ENCODE measurements at places on chromosomes 1 and 21.
A peak's percentile ranks its signal among the peaks of the same experiment; 100 is the strongest.

DNA sequence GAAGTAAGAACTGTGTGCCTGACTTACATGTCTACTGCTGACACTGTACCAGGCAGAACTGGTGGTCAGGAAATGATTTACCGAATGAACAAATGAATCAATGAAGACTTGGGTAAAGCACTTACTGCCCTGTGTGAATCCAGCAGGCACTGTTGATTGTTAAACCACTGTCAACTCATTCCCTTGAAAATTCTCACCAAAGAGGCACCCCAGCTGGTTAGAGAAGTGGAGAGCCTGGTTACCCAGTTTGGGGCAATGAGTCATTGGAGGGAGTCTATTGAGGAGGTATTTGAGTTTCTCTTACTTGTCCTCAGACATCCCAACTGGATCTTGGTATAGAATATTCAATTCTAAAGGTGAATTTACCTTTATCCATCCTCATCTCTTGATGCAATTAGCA lies 34.2 kb downstream of the JUN start:
- no peak for DNase-seq

DNA sequence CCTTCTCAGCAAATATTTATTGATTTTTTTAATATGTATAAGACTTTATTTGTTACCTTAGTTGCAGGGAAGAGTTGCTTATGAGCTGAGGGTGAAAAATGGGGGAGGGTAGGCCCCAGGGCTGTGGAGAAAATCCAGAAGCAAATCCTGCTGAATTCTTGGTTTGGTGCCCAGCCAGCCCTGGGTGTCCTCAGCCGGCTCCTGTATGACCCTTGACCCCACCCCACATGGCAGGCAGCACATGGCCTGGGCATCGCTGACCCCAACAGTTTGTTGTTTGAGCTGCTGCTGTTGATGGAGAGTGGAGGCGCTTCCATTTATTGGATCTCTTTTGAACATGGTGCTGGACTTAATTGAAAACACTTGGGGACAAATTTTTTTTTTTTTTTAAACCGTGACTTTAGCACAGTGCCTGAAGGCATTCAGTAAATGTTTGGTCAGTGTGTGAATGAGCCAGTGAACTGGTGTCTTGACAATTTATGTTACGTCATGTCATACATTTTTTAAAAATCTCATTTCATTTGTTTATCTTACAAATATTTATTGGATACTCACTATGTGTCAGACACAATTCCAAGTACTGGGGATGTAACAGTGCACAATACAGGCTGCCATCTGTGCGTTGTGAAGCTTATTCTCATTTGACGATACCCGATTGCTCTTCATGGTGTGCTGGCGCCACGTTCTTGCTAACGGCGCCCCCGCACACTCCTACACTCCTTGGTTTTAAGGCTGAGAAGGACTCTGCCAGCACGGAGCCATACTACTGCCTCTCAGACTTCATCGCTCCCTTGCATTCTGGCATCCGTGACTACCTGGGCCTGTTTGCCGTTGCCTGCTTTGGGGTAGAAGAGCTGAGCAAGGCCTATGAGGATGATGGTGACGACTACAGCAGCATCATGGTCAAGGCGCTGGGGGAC lies 98.8 kb downstream of the MTR start:
- no peak for DNase-seq

- DNase-seq: no peak
Observed at GRCh38 chr1:29629814-29630516, 393.6 kb downstream of the PTPRU start.

DNA sequence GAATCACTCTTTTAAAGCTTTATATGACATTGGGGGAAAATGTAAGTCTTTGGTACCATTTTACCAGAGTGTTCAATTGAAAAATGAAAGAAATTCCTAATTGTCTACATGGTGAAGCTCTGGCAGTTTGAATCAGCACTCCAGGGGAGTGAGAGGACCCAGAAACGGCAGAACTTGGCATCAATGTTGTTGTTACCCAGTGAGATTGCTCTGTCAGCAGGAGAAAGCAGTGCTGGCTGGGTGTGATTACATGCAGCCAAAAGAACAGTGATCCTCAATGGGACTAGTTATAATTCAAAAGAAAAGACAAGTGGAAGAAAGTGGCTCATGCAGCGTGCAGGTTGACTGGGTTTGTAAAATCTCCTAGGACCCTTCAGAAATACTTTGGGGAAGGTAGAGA lies 206.4 kb downstream of the PTPRC start:
- DNase-seq: no peak

- DNase-seq: no peak
Observed at GRCh38 chr1:54016343-54017282, 1.4 kb downstream of the LDLRAD1 start.

GRCh38 chr1:19205403-19205802 lies 4.7 kb downstream of the UBR4 start:
- DNase-seq: no peak

DNA sequence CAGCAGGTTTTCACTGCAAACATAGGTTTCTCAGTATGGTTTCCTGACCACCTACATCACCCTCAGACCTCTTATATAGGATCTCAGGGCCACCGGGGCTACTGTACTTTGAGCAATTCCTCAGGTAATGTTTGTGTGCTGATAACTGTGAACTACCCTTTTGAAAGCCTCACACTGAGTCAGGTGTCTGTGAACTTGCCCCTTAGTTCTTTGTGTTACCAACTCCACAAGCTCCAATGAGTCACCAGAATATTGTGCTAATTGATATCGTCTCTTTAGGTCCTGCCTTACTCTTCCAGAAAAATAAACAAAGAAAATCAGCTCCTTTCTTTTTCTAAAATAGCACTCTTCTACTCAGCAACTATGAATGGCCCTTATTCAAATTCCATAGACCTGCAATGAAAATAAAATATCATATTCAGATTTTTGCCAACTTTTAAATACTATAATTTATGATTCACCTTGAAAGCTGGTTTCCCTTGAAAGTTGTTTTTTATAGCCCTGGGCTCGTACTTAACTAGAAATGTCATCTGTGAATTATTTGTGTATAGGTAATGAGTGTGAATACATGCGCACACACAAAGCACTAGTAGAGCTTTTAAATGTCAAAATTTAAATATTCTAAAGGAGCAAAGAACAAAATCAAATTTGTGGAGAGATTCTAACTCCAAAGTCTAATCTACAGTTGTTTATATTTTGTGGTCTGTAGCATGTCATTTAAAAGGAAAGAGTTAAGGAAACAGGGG lies 88.1 kb upstream of the WARS2 start:
- DNase-seq: peak; percentile 15

DNA sequence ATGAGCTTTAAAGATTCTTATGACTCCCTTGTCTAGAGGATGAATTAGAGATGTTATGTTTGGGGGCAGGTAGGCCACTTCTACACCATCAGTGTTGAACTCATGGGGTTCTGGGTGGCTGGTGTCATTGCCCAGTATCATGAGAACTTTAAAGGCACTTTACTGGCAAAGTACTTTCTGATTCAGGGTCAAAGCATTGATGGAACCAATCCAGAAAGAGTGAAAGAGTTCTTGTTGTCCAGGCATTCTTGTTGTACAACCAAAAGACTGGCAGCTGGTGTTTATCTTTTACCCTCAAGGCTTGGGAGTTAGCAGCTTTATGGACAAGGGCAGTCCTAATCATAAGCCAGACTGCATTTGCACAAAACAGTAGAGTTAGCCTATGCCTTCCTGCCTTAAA lies 673.0 kb downstream of the USP25 start:
- DNase-seq: no peak

GRCh38 chr1:151888972-151889570 lies 20.2 kb downstream of the THEM4 start:
- no peak for DNase-seq

GRCh38 chr1:28172713-28173150 lies 3.8 kb downstream of the PTAFR start:
- peak; percentile 23 for DNase-seq

DNA sequence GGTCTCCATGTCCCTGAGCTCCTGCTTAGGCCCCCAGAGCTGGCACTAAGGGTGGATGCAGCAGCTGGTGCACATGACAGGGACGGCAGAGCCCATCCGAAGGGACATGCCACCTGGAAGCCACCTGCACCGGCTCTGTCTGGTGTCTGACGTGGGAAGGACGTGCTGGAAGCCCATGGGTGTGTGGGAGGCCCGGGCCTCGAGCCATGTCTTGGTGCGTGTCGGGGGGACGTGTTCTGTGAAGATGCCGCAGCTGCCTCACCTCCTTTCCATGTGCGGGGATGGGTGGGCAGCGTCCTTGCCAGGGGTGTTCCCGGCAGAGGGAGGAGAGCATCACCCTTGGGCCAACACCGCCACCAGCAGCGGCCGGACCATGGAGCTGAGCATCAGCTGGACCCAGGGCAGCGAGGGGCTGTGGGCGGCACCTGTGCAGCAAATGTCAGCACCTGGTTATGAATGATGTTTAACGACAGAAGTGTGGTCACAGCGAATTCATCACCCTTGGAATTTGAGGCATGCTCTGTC lies 15.5 kb upstream of the POFUT2 start:
- DNase-seq: no peak

GRCh38 chr1:83065952-83066727 lies 932.8 kb downstream of the TTLL7 start:
- DNase-seq: no peak

- DNase-seq: no peak
Observed at GRCh38 chr1:87062687-87063086, 148.3 kb downstream of the HS2ST1 start.

- peak; percentile 9 for DNase-seq
Observed at GRCh38 chr1:165116171-165116570, 240.3 kb downstream of the LMX1A start.

DNA sequence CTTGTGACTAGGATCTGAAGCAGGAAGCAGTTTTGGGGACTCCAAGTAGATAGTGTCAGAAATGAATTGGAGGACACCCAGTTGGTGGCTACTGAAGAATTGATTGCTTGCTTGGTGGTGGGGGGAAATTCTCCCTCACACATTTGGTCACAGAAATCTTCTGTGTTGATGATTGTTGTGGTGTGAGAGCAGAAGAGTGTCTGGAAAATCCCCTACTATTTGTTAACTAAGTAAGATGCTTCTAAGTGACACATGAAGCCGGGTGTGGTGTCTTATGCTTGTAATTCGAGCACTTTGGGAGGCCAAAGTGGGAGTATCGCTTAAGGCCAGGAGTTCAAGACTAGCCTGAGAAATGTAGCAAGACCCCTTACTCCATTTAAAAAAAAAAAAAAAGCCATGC lies 22.5 kb upstream of the IPP start:
- no peak for DNase-seq

DNA sequence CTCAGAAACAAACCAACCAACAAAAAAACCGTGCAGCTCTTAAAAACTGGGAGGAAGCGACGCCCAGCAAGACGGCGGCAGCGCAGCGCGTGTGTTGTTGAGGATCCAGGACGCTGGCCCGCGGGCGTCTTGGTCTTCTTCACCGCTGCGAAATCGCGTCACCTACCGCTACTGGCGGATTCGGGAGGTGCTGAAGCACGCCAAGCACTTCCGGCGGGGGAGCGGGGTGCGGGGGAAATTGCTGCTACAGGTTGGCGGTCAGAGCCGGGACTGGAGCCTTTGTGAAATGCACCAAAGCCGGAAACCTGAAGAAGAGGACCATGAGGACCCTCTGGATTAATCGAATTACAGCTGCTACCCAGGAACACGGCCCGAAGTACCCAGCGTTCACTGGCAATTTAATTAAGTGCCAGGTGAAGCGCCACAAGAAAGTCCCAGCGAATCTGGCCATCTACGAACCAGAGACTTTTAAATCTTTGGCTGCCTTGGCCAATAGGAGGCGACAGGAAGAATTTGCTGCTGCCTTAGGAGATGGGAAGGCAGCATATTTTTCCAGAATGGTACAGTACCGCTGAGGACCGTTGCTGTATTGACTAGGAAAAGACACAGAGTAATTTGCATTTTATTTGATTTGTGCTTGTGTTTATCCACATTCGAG lies 11.9 kb upstream of the RIPPLY3 start:
- DNase-seq: peak; percentile 15

GRCh38 chr21:44938772-44939531 lies 877 bp upstream of the SLX9 start:
- no peak for DNase-seq

DNA sequence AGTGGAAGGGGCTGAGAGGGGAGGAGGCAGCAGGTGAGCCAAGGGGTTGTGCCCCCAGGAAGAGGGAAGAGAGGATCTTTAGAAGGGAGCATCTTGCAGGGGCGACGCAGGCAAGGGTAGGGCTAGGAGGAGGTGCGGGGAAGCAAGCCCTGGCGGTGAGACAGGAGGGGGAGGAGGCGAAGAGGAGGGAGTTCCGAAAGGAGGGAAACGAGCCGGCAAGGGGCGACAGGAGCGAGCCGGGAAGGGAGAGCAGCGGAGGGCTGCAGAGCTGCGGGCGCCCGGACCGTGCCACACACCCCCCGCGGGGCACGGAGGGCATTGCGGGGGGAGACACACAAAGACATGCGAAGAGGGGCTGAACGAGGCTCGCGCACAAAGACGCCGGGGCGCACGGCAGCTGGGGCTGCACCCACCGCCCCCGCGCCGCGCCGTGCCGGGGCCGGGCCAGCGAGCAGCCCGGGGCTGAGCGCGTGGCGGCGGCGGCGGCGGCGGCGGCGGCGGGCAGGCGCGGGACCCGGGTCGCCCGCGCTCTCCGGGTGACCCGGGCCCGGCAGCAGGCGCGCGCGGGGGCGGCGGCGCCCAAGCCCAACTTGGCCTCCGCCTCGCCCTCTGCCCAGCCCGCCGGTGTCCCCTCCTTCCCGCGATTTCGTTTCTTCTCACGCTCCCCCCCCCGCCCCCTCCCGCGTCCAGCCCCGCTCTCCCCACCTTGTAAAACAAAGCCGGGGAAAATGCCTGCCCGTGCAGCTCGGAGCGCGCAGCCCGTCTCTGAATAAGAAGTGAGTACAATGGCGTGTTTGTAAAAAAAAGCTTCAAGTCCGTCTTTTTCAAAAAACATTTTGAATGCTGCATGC lies at the start of gene KCNK2:
TSS of gene KCNK2 (plus strand) at position 206 of the 851 bp plus-strand sequence. CDS start 649 bp downstream, outside the sequence.
- no peak for DNase-seq

DNA sequence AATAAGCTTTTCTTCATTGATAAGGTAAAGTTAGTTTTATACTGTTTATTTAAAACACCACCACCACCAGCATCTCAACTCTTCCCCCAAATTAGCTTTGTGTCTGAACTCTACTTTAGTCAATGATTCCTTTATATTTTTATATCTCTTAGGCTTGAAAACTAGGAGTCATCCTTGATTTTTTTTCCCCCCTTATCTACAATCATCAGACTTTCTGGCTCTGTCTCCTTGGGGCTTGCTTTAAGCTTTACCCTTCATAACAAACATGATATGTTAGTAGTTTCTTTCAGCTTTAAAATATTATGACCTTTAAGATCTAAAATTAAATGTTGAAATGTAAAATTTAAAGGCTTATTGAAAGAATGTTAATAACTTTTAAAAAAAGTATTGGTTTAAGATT lies 28.3 kb downstream of the HS2ST1 start:
- no peak for DNase-seq

DNA sequence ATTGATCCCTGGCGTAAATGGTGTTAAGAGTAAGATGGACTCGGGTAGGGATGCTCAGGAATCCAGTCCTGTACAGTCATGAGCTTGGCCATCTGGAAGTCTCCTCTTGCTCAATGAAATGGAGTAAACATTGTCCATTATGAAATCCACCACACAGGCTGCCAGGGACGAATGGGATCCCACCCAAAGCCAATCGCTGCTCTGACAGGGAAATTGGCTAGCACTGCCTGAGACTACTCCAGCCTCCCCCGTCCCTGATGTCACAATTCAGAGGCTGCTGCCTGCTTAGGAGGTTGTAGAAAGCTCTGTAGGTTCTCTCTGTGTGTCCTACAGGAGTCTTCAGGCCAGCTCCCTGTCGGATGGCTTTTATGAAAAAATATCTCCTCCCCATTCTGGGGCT lies at the start of gene HSD11B1:
TSS of gene HSD11B1 (plus strand) at position 263 of the 400 bp plus-strand sequence. CDS start at position 360, 97 bp downstream.
- peak; percentile 17 for DNase-seq
